NCI-H2107 (cell line): ENCODE measurements at places on chromosomes 2 and 18.

- no peak for DNase-seq
These were observed 143.7 kb upstream of the TMEM200C start for GRCh38 chr18:6039055-6039454.

GRCh38 chr2:16183345-16183744, 243.0 kb downstream of the MYCN start:
- DNase-seq: no peak

GRCh38 chr2:20339012-20339411, 11.6 kb downstream of the PUM2 start:
- no peak for DNase-seq

GRCh38 chr18:62321201-62321600, 3.9 kb upstream of the TNFRSF11A start:
- DNase-seq: no peak

DNA sequence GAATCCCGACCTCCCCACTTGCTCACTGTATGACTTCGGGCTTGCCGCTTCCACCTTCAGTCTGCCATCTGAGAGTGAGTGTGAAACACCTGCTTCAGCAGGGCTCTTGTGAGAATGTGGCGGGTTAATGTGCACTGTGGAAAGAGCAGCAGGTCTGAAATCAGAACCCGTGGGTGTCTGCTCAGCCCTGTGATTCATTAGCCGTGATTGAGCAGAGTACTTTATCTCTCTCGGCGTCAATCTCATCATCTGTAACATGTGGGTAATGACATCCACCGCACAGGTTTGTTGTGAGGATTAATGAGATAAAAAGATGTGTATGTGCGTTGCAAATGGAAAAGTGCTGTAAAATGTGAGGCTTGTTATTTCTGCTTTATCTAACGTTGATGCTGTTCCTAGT, 128.6 kb downstream of the LRATD1 start:
- no peak for DNase-seq
